CD4-positive, alpha-beta T cell treated with Interferon alpha-2 for 1 hour (primary cell): ENCODE measurements at places on chromosomes 13 and 19.
A peak's percentile ranks its signal among the peaks of the same experiment; 100 is the strongest.

- peak; percentile 19 for DNase-seq
These were observed 139.0 kb downstream of the FLT1 start for GRCh38 chr13:28355822-28356371.

DNA sequence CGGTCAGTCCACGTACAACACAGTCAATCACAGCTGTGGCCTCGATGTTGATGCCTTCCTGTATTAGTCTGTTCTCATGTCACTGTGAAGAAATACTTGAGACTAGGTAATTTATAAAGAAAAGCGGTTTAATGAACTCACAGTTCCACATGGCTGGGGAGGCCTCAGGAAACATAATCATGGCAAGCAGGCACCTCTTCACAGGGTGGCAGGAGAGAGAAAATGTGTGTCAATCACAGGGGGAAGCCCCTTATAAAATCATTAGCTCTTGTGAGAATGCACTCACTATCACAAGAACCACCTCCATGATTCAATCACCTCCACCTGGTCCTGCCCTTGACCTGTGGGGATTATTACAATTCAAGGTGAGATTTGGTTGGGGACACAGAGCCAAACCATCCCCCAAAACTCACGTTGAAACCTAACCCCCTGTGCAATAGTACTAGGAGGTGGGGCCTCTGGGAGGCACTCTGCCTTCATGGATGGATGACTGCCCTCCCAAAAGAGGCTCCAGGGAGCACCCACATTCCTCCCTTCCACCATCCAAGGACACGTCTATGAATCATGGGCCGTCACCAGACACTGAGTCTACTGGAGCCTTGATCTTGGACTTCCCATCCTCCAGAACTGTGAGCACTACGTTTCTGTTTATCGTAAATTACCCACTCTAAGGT lies 2.3 kb upstream of the PROZ start:
- no peak for DNase-seq

DNA sequence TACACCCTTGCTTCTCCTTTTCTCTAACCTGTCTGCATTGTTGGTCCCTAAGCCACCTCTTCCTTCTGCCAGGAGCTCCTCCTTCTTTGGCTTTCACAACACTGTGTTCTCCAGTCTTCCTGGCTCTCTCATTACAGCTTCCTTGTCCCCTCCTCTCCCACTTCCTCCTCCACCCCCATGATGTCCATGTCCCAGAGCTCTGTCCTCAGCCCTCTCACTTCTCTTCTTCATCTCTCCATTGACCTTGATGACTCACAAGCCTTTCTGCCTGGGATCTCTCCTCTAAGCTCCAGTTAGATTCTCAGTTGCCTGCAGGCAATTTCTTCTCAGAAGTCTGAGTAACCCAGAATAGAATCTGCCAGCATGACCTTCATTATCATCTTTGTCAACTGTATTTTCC lies 100.3 kb upstream of the WASF3 start:
- no peak for DNase-seq

GRCh38 chr19:45442778-45443461 lies 19.2 kb upstream of the ERCC1 start:
- peak; percentile 88 for DNase-seq

DNA sequence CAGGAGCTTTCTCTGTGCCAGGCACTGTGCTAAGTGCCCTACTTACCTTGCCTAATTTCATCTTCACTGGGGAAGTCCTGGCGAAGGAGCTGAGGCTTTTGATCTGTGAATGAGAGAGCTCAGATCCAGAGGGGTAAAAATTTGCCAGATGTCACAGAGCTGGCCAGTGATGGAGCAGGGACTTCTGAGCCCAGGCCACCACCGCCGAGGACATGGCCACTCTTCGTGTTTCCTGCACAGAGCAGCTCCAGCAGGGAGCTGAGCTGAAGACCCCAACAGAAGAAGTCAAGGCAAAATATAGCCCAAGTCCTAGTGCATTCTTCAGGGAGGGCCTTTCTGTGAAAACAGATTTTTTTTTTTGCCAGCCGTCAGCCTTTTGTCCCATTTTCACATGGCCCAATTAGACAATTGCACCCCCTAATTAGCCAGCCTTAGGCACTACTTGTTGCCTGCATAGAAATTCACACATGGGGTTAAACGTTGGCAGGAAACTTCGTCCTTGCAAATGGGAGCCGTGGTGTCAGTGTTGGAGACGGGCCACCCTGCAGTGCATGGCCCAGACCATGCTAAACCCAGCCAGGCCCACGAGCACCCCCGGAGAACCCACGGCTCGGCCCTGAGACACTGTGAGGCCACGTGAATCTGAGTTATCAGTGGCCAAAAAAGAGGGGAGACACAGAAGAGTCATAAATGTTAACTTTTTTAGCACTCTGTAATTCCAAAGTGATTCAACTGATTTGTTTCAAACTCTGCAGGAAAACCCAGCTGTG lies 7.8 kb downstream of the ZNF536 start:
- DNase-seq: no peak

DNA sequence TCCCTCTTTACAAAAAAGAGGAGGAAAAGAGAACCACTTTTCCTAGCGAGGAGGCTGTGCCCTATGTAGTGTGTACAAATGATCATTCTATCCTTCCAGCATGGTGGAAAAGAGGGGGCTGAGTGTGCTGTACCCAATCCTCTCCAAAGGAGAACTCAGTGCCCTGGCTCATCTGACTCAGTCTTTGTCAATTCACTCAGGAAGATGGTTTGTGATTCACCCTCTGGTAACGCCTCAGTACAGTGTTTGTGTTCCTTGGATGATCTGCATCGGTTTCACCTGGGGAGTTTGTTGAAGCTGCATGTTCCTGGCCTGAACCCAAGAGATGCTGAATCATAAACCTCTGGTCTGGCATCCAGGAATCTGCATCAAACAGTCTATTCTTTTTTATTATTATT lies 18.3 kb upstream of the ENOX1 start:
- DNase-seq: no peak

DNA sequence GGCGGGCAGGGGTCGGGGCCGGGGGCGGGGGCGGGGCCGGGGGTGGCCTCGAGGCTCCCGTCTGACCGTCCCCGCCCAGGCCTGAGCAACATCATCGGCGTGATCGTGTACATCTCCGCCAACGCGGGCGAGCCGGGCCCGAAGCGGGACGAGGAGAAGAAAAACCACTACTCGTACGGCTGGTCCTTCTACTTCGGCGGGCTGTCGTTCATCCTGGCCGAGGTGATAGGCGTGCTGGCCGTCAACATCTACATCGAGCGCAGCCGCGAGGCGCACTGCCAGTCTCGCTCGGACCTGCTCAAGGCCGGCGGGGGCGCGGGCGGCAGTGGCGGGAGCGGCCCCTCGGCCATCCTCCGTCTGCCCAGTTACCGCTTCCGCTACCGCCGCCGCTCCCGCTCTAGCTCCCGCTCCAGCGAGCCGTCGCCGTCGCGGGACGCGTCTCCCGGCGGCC lies 9.4 kb upstream of the CACNG6 start:
- no peak for DNase-seq

GRCh38 chr13:80341756-80342370 lies 937 bp upstream of the SPRY2 start:
- DNase-seq: no peak

- no peak for DNase-seq
These were observed 511.6 kb upstream of the ARGLU1 start for GRCh38 chr13:107079423-107080049.

- DNase-seq: no peak
These were observed 872.0 kb upstream of the GPC6 start for GRCh38 chr13:92354583-92354982.

- DNase-seq: no peak
These were observed 3.0 kb upstream of the PLIN4 start for GRCh38 chr19:4521170-4521887.

- no peak for DNase-seq
These were observed 2422.9 kb upstream of the PCDH20 start for GRCh38 chr13:63838366-63839110.

DNA sequence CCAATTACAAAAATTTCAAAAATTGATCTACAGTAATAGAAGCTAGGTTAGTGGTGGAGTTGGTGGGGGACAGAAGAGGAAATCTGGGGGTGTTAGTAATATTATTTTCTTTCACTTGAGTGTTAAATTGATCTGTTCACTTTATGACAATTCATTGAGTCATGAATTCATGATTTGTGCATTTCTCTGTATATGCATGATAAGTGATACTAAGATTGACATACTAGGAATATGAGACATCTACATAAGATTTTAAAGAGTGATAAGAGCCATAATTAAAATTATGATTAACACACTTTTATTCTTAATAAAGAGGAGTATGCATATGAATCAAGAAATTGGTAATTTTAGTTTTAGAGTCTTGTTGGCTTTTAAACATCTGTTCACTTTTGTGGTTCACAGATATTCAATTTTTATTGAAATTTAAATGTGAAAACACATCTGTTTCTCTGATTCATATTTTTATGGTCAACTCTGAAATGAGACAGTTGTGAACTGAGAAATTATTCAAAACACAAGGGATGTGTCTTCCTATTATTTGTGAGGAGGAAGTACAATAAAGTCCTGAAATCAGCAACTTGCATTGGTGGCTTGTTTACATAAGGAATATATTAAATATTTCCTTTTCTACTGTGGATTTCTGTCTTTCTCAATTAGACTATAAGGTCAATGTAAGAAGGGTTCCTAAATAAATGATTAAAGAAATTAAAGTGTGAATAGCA lies 196.5 kb downstream of the ITGBL1 start:
- no peak for DNase-seq

GRCh38 chr19:31527443-31527842 lies 178.2 kb upstream of the TSHZ3 start:
- DNase-seq: no peak

GRCh38 chr13:98175823-98176222 lies 1.2 kb downstream of the RNF113B start:
- no peak for DNase-seq

GRCh38 chr13:24834902-24835510 lies 71.0 kb downstream of the RNF17 start:
- no peak for DNase-seq

- DNase-seq: no peak
These were observed 250.3 kb downstream of the DLEU7 start for GRCh38 chr13:50593207-50593606.

- no peak for DNase-seq
These were observed 7.0 kb downstream of the MAU2 start for GRCh38 chr19:19327672-19328071.

DNA sequence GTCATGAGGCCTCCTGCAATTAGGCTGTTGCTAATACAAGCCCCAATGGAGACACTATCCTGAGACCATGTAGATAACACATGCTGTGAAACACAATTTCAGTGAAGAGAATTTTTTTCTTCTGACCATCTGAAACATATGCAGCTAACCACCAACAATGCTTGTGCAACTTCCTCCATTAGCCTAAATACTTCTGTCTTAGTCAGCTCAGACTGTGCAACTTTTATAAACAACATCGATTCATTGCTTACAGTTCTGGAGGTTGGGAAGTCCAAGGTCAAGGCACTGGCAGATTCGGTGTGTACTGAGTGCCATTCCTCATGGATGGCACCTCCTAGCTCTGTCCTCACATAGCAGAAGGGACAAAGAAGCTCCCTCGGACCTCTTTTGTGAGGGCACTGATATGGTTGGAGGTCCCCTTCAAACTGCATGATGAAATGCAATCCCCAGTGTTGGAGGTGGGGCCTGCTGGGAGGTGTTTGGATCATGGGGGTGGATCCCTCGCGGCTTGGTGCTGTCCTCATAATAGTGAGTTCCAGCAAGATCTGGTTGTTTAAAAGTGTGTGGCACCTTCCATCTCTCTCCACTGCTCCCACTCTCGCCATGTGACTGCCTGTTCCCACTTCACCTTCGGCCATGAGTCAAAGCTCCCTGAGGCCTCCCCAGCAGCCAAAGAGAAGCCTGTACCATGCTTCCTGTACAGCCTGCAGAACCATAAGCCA lies 27.7 kb downstream of the STK24 start:
- DNase-seq: no peak

DNA sequence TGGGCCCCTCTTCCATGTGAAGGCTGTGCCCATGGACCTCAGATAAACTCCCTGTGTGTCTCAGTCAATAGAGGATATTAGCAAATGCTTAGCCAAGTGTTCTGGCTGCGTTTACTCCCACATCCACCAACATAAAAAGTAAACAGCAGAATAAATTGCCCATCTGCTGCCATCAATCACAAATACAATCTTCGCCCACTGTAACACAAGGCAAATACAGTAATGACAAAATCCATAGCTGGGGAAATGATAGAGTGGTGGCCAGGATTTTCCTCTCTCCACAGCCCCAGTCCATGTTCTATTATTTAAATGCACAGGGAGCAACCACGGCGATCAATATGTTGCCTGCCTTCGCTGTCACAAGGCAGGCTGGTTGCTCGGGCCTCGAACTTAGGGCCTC lies 376.5 kb downstream of the UQCRFS1 start:
- no peak for DNase-seq

GRCh38 chr19:4868286-4868834 lies 893 bp upstream of the PLIN3 start:
- no peak for DNase-seq

GRCh38 chr19:41462497-41462896 lies 19.5 kb downstream of the ERICH4 start:
- DNase-seq: no peak

GRCh38 chr13:85261757-85262346 lies 537.4 kb downstream of the SLITRK6 start:
- DNase-seq: no peak

- peak; percentile 72 for DNase-seq
These were observed at the start of gene IFI30 for GRCh38 chr19:18173572-18174288. TSS of gene IFI30 (plus strand) at chr19:18173813. CDS start at chr19:18173842, 29 bp downstream.

- DNase-seq: no peak
These were observed 101.2 kb downstream of the LHFPL6 start for GRCh38 chr13:39501702-39502324.

GRCh38 chr19:55354698-55355212 lies at the start of gene COX6B2:
TSS of gene COX6B2 (minus strand) at chr19:55354719. CDS start at chr19:55354521, 198 bp downstream.
- no peak for DNase-seq

DNA sequence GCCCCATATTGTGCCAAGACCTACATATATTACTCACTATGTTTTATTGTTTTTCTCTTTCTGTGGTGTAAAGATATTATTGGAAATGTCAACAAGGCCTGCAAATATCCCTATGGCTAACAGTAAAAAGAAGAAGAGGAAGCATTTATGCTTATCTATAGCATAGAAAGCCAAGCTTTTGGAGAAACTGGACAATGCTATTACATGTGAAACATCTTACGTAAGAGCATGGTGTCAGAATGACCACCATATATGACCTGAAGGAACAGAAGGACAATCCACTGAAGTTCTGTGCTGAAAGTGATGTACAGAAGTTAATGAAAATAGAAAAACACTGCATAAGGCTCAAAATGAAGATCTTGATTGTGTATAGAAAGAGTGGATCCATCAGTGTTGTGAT lies 145.2 kb downstream of the KCTD12 start:
- DNase-seq: no peak

- DNase-seq: no peak
These were observed 53.4 kb upstream of the RGCC start for GRCh38 chr13:41403983-41404382.

- no peak for DNase-seq
These were observed 17.7 kb upstream of the FBXO17 start for GRCh38 chr19:38993271-38993670.

DNA sequence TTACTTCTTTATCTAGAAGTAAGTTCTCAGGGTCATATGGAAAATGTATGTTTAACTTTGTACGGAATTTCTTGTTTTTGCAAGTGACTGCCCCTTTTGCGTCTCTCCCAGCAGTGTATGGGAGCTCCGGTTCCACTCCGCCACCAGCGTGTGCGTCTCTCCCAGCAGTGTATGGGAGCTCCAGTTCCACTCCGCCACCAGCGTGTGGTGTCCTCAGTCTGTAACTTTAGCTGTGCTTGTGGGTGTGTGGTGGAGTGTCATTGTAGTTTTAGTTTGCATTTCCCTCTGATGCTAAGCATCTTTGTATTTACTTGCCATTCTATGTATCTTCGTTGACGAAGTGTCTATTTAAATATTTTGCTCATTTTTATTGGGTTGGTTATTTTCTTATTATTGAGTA lies 2.4 kb downstream of the CUL4A start:
- peak; percentile 18 for DNase-seq
